ENCODE measurements at places on chromosomes 16 and 17. TPM values are rescaled to one million over a fixed set of nuclear protein-coding genes. Genes with fewer than 3 reads are reported as not detected.

Gene SIAH1
- total RNA-seq: 29.7 TPM

Gene TMEM235
- total RNA-seq: not detected

Gene CCL7
- not detected for total RNA-seq

Gene HOXB6
- total RNA-seq: 111 TPM

Gene UTS2R
- total RNA-seq: not detected

Gene MYH1
- total RNA-seq: 0.05 TPM

Gene MRPL38
- total RNA-seq: 101 TPM

Gene AXIN2
- total RNA-seq: 11.8 TPM

Gene TBC1D26
- total RNA-seq: 0.47 TPM

Gene TP53TG3
- total RNA-seq: not detected

Gene TMEM97
- 237 TPM for total RNA-seq

Gene FAM117A
- 12.4 TPM for total RNA-seq

Gene SLC5A10
- not detected for total RNA-seq

Gene RNF157
- total RNA-seq: 4.3 TPM

Gene CDH3
- total RNA-seq: 17.4 TPM

Gene C16orf96
- not detected for total RNA-seq

Gene EPOP
- total RNA-seq: 3.4 TPM

Gene MAPK8IP3
- total RNA-seq: 112 TPM

Gene ABCC6
- total RNA-seq: 0.29 TPM

Gene KRTAP3-1
- total RNA-seq: not detected

Gene TMEM94
- total RNA-seq: 73.2 TPM

Gene HSDL1
- total RNA-seq: 18.3 TPM

Gene OR1F1
- not detected for total RNA-seq

Gene ITGAL
- total RNA-seq: 8.9 TPM

Gene TMEM107
- 17.1 TPM for total RNA-seq

Gene NEUROD2
- not detected for total RNA-seq

Gene ECI1
- 47.8 TPM for total RNA-seq

Gene CACNG5
- total RNA-seq: not detected

Gene VTN
- total RNA-seq: 1.0 TPM

Gene NPIPA8
- total RNA-seq: 17.2 TPM

Gene ZNF624
- 8.7 TPM for total RNA-seq

Gene INCA1
- total RNA-seq: 1.1 TPM

Gene TOX3
- total RNA-seq: 32.5 TPM

Gene SLC16A13
- total RNA-seq: 6.7 TPM

Gene GNAO1
- 23.8 TPM for total RNA-seq

Gene ZNF423
- 15.7 TPM for total RNA-seq

Gene TNFSF13
- total RNA-seq: 23.0 TPM

Gene MT1G
- total RNA-seq: 2.9 TPM

Gene PRCD
- 11.5 TPM for total RNA-seq

Gene PIK3R5
- total RNA-seq: 8.4 TPM

Gene IL21R
- 0.60 TPM for total RNA-seq

Gene PMM2
- total RNA-seq: 70.1 TPM

Gene SULT1A4
- total RNA-seq: 3.3 TPM

Gene KRT9
- not detected for total RNA-seq

Gene TOB1
- total RNA-seq: 195 TPM

Gene LCAT
- total RNA-seq: 47.3 TPM

Gene NIP7
- total RNA-seq: 26.1 TPM

Gene KCNG4
- total RNA-seq: not detected

Gene C17orf78
- total RNA-seq: not detected

Gene NGFR
- 10.0 TPM for total RNA-seq

Gene TBX2
- total RNA-seq: 266 TPM

Gene TBC1D3H
- not detected for total RNA-seq

Gene KRTAP9-8
- total RNA-seq: not detected

Gene MLST8
- 37.0 TPM for total RNA-seq

Measured in ureter (tissue), 1 donor.